Esophagus muscularis mucosa (tissue), 4 donors: ENCODE measurements at places on chromosomes 3 and 15. TPM values are rescaled to one million over a fixed set of nuclear protein-coding genes. Genes with fewer than 3 reads are reported as not detected.
A peak's percentile ranks its signal among the peaks of the same experiment; 100 is the strongest.

DNA sequence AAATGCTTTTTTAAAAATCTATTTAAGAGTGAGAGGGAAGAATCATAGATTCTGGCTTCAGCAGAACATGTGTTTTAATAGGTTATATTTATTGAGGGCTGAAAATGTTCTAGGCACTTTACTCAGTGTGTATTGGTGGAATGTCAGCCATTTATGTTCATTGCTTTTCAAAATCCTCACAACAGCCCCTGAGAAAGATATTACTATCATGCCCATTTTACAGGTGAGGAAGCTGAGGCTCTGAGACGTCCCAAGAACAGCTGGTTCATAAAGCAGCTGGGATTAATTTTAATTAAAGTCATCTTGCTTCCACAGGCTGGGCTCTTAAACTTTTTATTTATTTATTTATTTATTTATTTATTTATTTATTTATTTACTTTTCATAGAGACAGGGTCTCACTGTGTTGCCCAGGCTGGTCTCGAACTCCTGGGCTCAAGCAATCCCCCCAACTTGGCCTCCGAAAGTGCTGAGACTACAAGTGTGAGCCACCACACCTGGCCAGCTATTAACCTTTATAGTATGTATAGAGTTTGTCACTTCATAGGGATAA is 364.6 kb downstream of the SHQ1 start:
- peaks cover 44% of the 10 kb centered on the region for H3K4me1 ChIP-seq
- H3K36me3 ChIP-seq, result no peaks in the 10 kb centered on the region
- no peaks in the 10 kb centered on the region for H3K27me3 ChIP-seq

The FBXO40 gene
- not detected for total RNA-seq

The PRSS50 gene
- not detected for total RNA-seq

DNA sequence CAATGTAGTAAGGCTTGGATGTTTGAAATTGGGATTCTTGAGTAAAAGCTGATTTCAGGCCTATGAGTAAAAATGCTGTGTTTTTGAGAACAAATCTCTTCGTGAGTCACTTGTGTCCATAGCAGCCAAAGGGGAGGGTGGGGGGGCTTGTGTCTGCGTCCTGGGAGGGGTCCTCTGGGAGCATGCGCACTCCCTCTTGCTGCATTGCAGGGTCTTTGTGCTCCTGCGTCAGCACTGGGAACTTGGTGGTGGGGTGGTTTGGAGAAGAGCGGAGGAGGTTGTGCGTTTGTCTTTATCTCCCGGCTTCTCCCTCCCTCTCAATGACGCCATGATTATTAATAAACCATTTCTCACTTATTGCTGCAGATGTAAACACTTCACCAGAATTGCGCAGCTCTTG is 75.9 kb upstream of the NDN start:
- H3K27ac ChIP-seq, result no peak overlapping the region
- H3K36me3 ChIP-seq, result no peaks in the 10 kb centered on the region
- H3K27me3 ChIP-seq, result no peaks in the 10 kb centered on the region
- no peaks in the 10 kb centered on the region for H3K4me1 ChIP-seq
- no peak overlapping the region for H3K4me3 ChIP-seq
- no peak for DNase-seq

GRCh38 chr3:10852066-10852808 is 36.2 kb downstream of the SLC6A11 start:
- no peaks in the 10 kb centered on the region for H3K36me3 ChIP-seq
- H3K27me3 ChIP-seq, result peaks cover 26% of the 10 kb centered on the region
- no peak overlapping the region for H3K27ac ChIP-seq
- H3K4me3 ChIP-seq, result no peak overlapping the region
- no peaks in the 10 kb centered on the region for H3K4me1 ChIP-seq

DNA sequence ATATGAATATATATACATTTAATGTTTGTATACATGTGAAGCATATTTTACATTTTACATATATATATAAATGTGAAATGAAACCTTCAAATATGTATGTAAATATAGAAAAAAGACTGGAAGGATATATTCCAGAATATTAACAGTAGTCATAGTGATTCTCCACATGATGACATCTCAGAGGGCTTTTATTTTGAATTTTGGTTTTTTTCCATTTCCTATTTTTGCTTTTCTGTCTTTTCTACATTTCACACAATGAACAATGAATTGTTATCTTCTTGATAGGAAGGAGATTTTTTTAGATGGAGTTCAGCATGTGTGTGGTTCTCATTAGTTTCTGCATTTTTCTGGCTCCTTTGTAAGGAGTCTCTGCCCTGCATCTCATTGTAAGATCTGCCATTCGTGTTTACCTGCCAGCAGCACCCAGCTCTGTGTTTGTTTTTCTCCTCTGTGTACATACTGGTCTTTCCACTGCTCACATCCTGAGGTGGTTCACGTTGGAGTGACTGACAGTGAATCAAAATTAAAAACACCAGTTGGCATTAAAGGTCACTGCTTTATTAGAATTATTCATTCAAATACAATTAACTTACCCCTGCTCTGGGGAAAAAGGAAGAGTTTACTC is 425.3 kb upstream of the MDFIC2 start:
- DNase-seq, result no peak
- H3K4me3 ChIP-seq, result no peak overlapping the region
- no peaks in the 10 kb centered on the region for H3K27me3 ChIP-seq
- peaks cover 8% of the 10 kb centered on the region for H3K4me1 ChIP-seq
- H3K27ac ChIP-seq, result no peak overlapping the region

The SLC24A5 gene
- total RNA-seq, result not detected

DNA sequence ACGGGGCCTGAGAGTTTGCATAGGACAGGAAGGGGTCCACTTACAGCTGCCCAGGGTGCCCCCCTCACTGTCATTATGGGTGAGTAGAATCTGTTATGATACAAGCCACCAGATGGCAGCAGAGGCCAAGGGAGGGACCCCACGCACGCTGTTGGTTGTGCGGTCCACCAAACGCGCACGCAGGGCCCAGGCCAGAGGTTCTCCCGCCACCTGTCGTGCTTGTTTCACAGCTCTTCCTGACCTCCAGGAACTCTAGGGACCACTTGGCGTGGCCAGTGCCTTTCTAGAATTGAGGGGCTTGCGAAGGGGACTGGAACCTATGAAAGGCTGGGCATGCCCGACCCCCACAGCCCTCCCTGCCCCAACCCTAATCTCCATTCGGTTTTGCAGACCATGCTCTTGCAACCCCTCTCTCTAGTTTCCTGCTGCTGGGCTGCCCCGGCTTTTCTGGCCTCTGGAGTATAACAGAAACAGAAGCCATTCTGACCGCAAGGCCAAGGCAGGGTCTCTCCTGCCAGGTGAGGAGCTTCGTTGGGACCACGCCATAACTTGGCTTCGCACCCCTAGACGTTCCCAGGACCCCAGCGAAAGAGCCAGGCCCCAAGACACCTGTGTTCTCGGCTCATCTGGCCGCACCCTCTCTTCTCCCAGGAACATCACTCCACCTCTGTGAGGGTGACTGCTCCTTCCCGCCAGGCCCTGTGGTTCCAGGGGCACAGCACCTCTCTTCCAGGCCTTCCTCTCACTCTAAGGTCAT is 46.0 kb downstream of the ALDH1L1 start:
- H3K27ac ChIP-seq, result no peak overlapping the region
- no peaks in the 10 kb centered on the region for H3K36me3 ChIP-seq
- H3K27me3 ChIP-seq, result no peaks in the 10 kb centered on the region

- no peaks in the 10 kb centered on the region for H3K36me3 ChIP-seq
- peaks cover 22% of the 10 kb centered on the region for H3K4me1 ChIP-seq
- H3K4me3 ChIP-seq, result peak overlapping the region; percentile 47
- H3K27ac ChIP-seq, result no peak overlapping the region
These were observed 35.5 kb upstream of the EPHB3 start for GRCh38 chr3:184526088-184526433.

GRCh38 chr3:31039145-31039544 is 144.7 kb upstream of the GADL1 start:
- no peak for DNase-seq
- H3K4me3 ChIP-seq, result no peak overlapping the region
- no peaks in the 10 kb centered on the region for H3K4me1 ChIP-seq
- H3K36me3 ChIP-seq, result no peaks in the 10 kb centered on the region
- H3K27me3 ChIP-seq, result no peaks in the 10 kb centered on the region

- H3K27me3 ChIP-seq, result no peaks in the 10 kb centered on the region
- peaks cover 47% of the 10 kb centered on the region for H3K4me1 ChIP-seq
- no peak for DNase-seq
- H3K4me3 ChIP-seq, result peak overlapping the region; percentile 57
- H3K36me3 ChIP-seq, result no peaks in the 10 kb centered on the region
These were observed 646 bp downstream of the HRH1 start for GRCh38 chr3:11154953-11155325.

The CACNA2D3 gene
- 4.2 TPM for total RNA-seq

DNA sequence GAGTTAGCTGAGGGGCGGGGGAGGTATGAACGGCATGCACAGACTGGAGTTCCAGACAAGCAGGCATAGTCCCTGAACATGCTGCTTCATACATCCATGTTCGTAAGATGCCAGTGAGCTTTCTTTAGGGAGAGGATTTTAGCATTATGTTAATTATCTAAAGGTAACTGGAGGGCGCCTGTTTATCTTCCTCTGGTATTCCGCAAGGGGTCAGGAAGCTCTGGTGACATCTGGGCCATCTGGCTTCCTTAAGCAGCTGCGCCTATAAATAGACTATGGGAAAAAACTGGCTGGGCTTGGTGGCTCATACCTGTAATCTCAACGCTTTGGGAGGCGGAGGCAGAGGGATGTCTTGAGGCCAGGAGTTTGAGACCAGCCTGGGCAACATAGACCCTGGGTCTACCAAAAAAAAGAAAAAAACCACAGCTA is 1.5 kb upstream of the FBXO22 start:
- H3K27me3 ChIP-seq, result no peaks in the 10 kb centered on the region
- no peak for DNase-seq
- no peaks in the 10 kb centered on the region for H3K4me1 ChIP-seq
- peaks cover 37% of the 10 kb centered on the region for H3K36me3 ChIP-seq
- no peak overlapping the region for H3K27ac ChIP-seq

The C15orf62 gene
- total RNA-seq, result 0.57 TPM

GRCh38 chr15:62732078-62732477 is 310.5 kb upstream of the TPM1 start:
- no peaks in the 10 kb centered on the region for H3K36me3 ChIP-seq
- H3K4me1 ChIP-seq, result no peaks in the 10 kb centered on the region
- no peak overlapping the region for H3K27ac ChIP-seq
- no peaks in the 10 kb centered on the region for H3K27me3 ChIP-seq

GRCh38 chr15:61828860-61829513 is 231.3 kb downstream of the VPS13C start:
- H3K36me3 ChIP-seq, result no peaks in the 10 kb centered on the region
- peaks cover 2% of the 10 kb centered on the region for H3K4me1 ChIP-seq
- H3K27me3 ChIP-seq, result no peaks in the 10 kb centered on the region
- H3K4me3 ChIP-seq, result no peak overlapping the region
- DNase-seq, result peak; percentile 86
- no peak overlapping the region for H3K27ac ChIP-seq

- H3K27ac ChIP-seq, result no peak overlapping the region
- H3K27me3 ChIP-seq, result peaks cover 9% of the 10 kb centered on the region
- no peaks in the 10 kb centered on the region for H3K36me3 ChIP-seq
- H3K4me3 ChIP-seq, result no peak overlapping the region
These were observed 213.8 kb upstream of the C2CD4B start for GRCh38 chr15:62378772-62379498.

DNA sequence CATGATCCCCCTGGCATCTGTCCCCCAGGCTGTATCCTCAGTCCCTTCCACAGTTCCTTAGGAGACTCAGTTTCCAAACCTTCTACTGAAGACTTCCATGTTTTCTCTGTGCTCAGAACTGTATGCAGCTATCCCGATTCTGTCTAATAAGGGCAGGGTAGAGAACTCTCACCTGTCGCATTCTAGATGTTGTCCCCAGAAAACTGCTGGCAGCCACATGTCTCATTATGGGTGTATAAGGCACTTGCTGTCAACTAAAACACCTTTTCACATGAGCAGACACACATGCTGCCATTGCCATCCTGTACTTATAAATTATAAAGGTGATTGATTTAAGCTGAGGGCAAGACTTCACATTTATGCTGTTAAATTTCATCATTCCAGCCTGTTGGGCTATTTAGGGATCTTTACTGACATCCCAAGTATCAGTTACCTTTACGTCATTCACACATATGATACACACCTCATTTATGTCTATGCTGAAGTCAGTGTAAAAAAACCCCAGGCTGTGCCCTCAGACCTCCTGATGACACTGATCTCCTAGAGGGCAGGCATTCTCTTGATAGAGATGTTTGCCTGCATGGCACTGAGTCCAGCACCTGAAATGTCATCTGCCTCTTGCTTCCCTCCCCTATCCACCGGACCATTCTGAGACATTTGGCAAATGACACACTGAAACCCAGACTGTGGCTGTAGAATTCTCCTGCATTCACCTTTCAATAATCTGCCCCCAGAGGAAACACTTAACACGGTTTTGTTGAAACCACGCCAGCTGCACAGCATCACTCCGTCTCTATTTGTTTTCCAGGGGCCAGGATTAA is 35.8 kb downstream of the BTD start:
- peaks cover 46% of the 10 kb centered on the region for H3K4me1 ChIP-seq
- H3K36me3 ChIP-seq, result no peaks in the 10 kb centered on the region
- no peak for DNase-seq
- H3K4me3 ChIP-seq, result no peak overlapping the region
- peak overlapping the region; percentile 35 for H3K27ac ChIP-seq

DNA sequence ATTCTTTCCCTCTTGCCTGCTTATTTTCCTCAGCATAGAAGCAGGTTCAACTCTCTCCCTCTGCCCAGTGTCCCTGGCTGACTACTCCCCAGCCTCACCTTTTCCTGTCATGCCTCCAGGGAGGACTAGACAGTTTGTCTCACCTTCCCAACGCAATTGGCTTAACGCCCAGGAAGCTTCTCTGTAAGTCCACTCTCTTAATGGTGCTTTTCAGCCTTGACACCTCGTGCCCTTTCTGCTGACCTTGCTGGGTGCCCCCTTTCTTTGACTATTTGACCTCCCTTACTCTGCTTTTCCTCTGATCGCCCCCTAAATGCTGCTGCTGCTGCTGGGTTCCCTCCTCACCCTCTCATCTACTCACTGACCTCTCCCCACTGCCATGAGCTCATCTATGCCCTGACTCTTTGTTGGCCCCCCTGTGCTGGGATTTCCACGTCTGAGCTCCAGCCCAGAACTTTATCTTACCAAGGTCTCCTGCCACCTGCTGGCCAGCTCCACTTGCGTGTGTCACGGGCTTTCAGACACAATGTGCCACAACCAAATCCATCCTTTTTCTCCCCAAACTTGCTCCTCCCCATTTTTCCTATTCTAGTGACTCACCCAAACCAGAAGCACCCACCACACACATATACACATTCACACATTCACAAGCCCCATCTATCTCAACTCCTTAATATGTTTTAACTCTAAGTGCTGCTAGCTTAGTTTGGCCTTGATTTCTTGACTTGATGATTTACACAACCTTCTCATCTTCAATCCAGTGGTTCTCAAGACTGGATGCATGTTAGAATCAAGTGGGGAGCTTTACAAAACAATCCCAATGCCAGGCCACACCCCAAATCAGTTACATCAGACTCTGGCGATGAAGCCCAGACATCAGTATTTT is 16.6 kb downstream of the EPB42 start:
- DNase-seq, result peak; percentile 72
- peaks cover 5% of the 10 kb centered on the region for H3K4me1 ChIP-seq
- H3K36me3 ChIP-seq, result no peaks in the 10 kb centered on the region
- H3K4me3 ChIP-seq, result no peak overlapping the region
- H3K27me3 ChIP-seq, result peaks cover 15% of the 10 kb centered on the region
